EH (cell line): ENCODE measurements at places on chromosomes 2 and 18.

DNA sequence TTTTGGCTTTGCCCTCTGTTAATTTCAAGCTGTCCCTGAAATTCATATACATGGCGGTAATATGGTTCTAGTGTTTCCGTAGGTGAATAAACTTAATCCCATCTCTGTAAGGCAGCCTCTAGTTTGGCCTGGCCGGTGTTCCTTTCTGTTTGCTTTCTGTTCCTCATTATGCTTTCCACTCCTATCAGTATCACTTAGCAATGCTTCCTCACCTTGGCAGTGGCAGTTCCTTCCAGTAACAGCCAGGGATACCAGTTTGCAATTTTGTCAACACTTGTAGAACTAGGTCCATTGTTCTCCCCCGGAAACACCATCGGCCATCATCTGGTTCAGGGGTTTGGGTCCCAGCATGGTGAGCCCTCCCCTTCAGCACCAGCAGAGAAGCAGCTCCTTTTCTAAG is 18.2 kb upstream of the TNP1 start:
- no peak for DNase-seq

DNA sequence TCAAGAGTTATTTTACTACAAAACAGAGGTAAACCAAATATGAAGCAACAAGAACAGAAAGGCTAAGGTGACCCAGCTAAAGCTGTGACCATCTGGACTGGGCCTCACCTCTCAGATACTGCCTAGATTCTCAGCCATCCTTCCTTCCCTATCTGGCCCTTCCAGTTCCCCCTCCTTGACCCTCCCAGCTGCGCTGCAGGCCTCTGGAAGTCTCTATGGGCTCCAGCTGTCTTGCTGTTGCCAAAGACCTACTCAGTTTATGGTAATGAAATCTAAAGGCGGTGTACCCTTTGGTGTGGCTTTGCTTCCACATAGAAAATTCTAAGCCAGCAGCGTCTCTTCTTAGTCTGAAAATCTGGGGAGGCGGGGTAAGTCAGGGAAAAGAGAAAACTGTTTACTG is 55.7 kb downstream of the ARHGEF33 start:
- DNase-seq, result no peak

DNA sequence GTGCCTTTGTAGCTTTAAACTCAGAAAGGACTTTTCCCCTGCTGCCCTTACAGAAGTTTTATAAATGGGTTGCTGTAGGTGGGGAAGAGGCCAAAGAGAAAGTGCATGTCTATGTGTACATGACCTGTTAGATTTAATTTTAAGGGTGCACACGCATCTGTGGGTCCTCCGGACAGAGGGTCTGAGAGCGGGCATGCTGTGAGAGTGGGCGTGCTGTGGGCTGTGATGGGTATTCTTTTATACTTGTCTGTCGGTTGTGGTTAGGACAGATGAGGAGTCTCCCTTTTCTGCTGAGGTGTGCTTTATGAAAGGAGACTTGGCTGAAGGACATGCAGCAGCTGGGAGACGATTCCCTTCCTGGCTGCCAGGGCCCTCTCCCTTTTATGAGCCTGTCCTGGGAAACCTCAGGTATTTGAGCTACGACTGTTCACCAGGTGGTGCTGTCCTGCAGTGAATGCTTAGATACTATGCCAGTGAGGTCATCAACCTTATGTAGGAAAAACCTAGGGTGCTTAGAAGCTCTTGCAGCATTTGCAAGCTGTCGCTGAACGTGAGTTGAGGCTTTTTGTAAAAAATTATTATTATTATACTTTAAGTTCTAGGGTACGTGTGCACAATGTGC is 67.5 kb downstream of the TANC1 start:
- peak; percentile 53 for DNase-seq

DNA sequence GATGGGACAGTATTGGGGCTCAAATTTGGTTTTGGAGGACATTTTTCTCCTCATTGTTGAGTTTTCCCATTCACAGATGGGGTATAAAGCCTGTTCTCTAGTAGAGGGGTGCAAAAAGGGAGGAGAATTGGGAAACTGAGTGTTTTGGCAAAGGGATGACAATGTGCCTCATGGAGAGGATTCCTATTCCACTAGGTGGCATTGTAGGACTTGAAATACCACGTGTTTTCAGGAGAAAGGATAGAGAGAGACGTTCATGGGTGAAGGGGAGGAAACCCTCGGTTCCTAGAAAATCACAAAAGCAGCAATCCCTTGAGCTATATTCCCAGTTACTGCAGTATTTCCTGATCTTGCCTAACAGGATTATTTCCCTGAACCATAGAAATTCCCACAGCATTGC is 113.7 kb upstream of the SRD5A2 start:
- DNase-seq, result peak; percentile 11

DNA sequence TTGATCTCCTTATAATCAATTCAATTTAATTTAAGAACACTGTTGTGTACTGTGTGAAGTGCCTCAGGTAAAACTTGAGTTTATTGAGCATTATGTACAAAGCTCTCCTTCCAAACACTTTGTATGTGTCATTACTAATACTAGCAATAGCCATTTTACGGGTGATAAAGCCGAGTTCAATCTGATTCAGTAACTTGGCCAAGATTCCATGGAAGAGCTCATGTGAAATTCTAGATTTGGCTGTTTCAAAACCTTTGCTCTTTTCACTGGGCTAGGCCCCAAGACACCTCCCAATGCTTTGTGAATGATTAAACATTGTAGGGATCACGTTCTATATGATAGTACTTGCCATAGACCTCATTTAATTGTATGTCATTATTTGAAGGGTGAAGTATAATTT is 8.9 kb upstream of the NFE2L2 start:
- no peak for DNase-seq

- no peak for DNase-seq
Observed at GRCh38 chr2:176650838-176651555, 381.8 kb downstream of the MTX2 start.
